AG09319 (cell line): ENCODE measurements at places on chromosomes 2 and 18.

DNA sequence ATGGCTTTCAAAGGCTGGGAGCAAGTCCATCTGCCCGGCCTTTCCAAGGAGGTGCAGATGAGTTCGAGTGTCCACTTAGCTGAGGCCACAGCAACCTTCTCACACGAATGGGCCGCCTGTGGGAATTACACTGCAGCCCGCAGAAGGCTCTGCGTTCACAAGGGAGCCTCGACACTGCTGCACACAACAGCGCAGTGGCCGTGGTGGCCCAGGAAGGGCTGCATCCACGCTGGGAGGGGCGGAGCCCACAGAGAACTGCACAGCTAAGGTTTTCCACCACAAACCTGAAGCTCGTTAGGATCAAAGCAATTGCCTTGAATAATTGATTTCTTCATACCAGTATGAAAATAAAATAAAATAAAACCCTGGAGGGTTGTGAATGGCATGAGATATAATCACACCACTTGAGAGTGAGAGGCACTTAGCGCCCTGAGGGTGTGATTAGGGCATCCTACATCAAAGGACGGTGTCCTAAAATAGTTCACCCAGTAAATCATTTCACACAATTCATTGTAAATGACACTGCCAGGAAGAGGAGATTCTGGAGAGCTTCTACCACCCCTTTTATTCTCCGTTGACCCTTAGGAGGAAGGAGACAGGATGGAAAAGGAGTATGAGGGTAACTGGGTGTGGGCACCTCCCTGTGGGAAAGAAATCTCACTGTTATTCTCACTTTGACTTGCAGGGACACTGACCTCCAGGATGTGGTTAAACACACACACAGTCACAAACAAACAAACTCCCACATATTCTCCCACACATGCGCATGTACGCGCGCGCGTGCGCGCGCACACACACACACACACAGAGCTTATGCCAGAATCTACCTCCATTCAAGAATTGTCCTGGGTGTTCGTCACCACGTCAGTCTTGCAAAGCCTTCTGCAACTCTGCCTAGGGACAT lies 256.6 kb upstream of the ID2 start:
- DNase-seq: no peak

- no peak for DNase-seq
Measured at GRCh38 chr18:43620936-43621335, 343.6 kb upstream of the SYT4 start.

GRCh38 chr18:10184776-10185175 lies 269.7 kb upstream of the APCDD1 start:
- DNase-seq: no peak

- DNase-seq: no peak
Measured at GRCh38 chr2:55045780-55046179, 4.5 kb downstream of the RTN4 start.

DNA sequence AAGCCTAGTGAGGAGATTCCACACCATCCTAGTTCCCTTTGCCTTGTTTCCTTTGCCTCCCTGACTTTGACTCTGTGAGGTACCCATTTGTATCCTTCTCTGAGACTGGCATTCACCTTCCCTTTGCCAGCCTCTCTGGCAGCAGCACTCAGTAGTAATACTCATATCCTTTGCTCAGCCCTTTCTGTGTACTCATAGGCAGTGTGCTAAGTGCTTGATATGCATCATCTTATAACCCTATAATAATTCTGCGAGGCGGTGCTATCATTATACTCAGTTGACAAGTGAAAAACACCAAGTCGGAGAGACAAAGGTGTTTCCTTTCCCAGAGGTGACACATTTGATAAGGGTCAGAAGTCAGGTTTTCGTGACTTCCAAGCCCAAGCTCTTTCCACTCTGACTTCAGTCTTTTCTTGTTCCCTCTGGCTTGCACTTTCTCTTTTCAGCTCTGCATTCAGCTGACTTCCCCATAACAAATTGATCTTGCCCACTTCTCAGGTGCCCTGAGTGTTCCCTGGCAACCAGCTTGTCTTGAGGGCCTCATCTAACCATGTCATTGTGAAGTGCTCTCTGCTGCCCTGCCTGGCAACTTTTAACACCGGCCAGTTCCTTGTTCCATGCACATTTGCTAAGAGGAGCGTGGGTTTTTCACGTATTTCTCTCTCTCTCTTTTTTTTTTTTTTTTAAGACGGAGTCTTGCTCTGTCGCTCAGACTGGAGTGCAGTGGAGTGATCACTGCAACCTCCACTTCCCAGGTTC lies 94.5 kb upstream of the UPP2 start:
- no peak for DNase-seq

DNA sequence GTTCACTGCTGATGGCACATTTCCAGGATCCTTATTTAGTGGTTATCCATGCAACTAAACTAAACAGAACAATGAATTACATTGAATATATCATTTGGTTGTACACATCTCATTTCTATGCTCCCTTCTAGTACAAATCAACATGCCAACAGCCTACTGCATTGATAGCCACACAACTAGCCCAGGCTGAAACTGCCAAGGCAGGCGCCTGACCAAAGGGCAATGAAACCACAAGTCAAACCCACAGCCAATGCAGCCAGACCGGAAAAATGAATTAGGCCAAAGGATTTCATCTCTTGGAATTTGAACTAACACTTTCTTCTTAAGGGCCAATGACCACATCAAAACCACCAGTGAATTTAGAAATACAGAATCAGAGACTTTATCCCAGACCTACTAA lies 196.4 kb downstream of the NOL4 start:
- DNase-seq: no peak

DNA sequence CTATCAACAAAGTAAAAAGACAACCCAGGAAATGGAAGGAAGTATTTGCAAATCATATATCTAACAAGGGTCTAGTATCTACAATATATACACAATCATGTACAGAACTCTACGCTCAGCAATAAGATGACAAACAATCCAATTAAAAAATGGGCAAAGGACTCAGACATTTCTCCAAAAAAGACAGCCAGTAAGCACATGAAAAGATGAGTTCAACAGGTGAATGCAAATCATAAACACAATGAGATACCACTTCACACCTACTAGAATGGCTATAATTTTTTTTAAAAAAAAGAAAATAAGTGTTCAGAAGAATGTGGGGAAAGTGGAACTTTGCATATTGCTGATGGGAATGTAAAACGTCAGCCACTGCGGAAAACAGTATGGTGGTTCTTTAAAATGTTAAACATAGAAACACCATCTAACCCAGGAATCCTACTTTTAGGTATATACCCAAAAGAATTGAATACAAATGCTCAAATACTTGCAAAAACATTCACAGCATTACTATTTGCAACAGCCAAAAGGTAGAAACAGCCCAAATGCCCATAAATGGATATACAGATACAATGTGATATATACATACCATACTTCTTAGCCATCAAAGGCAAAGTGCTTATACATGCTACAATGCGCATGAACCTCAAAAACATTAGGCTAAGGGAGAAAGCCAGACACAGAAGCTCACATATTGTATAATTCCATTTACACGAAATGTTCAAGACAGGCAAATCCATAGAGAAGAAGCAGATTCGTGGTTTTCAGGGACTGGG lies 121.2 kb downstream of the CABYR start:
- DNase-seq: no peak

DNA sequence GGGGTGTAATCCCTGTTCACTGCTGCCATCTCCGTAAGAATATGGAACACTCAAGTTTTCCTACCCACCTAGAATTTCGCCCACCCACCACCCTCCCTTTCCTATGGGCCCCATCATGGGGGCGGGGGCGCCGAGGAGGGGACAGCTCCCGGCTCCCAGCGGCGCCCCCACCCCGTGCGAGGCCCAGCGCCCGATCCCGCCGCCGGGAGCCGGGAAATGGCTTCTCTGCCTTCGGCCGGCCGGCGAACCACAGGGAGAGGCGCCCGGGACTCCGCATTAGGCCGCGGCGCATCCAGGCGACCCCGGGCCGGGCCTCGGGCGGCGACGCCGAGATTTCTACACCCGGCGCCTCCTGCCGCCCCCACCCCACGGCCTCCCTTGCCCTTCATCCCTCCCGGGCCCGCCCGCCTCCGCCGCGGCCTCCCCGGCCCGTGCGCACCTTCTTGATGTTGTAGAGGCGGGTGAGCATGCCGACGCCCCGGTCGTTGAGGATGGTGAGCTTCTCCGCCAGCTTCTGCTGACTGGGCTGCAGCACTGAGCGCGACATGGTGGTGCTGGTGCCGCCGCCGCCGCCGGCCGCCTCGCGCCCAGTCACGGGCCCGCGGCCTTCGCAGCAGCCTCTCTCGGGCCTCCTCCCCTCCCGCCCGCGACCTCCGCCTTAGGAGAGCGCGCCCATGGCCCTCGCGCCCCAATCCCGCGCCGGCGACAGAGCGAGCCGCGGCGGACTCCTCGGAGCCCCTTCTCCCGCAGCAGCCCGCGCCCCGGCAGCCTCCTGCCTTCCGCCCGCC lies 510 bp downstream of the NCKAP1 start:
- no peak for DNase-seq

GRCh38 chr2:96103187-96103601 lies 13.2 kb downstream of the ADRA2B start:
- no peak for DNase-seq

- no peak for DNase-seq
Measured at GRCh38 chr2:190864375-190864774, 16.2 kb upstream of the GLS start.

DNA sequence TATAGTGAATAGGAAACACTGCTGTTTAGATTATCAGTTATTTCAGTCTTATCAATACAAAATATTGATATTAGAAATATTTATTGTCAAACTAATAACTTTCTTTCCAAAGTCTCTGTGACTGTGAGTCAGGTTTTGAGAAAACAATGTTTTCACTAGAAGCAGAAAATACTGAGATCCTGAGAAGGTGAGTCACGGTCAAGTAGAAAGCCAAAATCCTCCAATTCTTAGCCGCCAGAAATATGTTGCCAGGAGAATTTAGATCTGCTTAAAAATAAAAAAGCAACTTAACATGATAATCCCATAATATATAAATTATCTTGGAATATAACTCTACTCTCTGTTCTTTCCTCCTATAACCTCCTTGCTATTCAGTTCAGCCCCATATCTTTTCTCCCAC lies 181.9 kb upstream of the NRXN1 start:
- no peak for DNase-seq

DNA sequence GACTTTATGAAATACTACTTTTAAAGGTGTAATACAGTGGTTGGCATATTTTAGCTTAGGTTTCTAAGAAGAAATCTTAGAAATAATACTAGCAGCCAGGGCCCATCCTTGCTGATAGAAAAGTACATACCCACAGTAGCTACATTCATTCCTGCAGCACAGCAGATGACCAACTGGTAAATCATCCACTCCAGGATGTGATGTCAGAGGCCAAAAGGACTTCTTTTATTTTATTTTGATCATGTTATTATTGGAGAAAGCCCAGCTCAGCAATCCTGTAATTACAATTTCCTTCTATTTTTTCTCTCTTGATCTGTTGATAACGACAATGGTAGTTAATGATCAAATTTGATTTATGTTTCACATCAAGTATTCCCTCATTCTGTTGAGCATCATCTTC lies 18.0 kb upstream of the TTN start:
- no peak for DNase-seq

DNA sequence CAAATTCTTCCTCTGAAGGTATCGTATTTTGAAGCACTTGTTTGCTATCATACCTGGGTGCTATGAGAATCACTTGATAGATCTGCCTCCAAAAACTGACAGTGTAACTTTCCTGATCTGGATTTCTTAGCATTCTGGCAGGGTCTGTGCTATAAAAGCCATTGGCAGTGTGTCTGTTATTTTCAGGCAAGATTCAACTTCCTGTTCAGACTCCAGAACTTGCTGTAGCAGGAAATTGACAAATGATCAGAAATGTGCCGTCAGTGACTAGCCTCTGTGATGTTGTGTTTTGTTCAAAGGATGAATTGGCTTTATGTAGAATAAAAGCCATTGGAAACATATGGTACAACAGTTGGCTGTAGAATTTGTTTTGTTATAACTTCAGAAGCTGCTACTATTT lies 273.3 kb downstream of the PTPRM start:
- no peak for DNase-seq

DNA sequence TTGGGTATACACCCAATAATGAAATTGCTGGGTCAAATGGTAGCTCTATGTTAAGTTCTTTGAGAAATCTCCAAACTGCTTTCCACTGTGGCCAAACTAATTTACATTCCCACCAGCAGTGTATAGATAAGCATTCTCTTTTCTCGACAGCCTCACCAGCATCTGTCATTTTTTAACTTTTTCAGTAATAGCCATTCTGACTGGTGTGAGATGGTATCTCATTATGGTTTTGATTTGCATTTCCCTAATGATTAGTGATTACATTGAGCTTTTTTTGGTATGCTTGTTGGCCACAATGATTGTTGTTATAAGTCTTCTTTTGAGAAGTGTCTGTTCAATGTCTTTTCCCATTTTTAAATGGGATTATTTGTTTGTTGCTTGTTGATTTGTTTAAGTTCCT lies 50.4 kb upstream of the EPAS1 start:
- no peak for DNase-seq

DNA sequence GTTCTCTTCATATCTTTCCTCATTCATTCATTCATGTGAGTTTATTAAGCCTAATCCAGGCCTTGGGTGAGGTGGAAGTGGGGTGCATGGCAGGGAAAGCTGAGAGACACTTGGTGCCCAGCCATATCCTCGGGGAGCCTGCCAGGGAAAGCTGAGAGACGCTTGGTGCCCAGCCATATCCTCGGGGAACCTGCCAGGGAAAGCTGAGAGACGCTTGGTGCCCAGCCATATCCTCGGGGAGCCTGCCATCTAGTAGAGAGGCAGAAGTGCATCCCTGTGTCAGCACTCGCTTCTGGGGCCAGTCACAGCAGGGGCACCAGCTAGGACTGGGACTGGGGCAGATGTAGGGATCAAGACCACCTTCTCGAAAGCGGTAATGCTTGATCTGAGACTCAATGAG lies 39.4 kb downstream of the DDX18 start:
- DNase-seq: no peak

DNA sequence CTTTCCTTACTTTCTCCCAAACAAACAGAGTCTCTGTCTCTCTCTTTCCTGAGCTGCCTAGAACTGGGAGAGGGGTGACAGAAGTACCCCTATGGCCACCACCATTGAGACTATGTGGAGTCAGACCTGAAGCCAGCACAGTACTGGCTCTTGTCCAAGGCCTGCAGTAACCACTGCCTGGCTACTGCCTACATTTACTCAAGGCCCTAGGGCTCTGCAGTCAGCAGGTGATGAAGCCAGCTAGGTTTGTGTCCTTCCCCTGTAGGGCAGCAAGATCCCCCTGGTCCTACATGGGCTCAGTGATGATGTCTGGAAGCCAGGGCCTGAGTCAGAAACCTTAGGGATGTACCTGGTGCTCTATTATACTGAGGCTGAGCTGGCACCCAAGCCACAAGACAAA lies 12.2 kb downstream of the MYO3B start:
- no peak for DNase-seq

DNA sequence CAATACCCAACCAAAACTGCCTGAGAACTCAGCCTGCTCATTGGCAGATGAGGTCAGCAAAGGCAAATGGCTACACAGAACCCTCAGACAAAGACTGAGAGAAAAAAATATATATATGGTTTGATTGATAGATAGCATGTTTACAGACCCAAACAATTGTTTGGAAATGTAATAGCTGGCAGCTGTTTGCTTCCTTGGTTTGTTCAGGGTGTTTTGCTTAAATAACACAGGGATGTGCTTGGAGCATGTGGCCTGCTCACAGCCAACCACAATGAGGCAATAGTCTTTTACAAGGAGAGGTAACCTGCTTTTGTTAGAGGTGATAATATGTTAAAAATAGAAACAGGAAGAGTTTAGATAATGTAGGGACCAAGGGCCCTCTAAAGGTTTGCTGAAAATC lies 84.5 kb downstream of the PDK1 start:
- DNase-seq: no peak
